Camera-type eye (tissue), 1 donor: ENCODE measurements at places on chromosomes 4 and X. TPM values are rescaled to one million over a fixed set of nuclear protein-coding genes. Genes with fewer than 3 reads are reported as not detected.

Gene RAB9B
- 18.5 TPM for total RNA-seq

Gene VMA21
- 83.3 TPM for total RNA-seq

Gene MAGEC1
- not detected for total RNA-seq

Gene SPATA18
- 6.3 TPM for total RNA-seq

Gene EIF4E
- 188 TPM for total RNA-seq

Gene HTN1
- total RNA-seq, result not detected

Gene NFXL1
- 24.3 TPM for total RNA-seq

Gene HTRA3
- total RNA-seq, result 44.8 TPM

Gene SPINK2
- not detected for total RNA-seq

Gene ZCCHC18
- total RNA-seq, result 8.0 TPM

Gene ARMCX1
- 73.6 TPM for total RNA-seq

Gene CCNA2
- 22.1 TPM for total RNA-seq

Gene SPANXD
- total RNA-seq, result not detected

Gene TLR1
- 9.6 TPM for total RNA-seq

Gene CFAP47
- total RNA-seq, result 8.7 TPM

Gene FAM9B
- total RNA-seq, result not detected

Gene CDKL2
- 8.1 TPM for total RNA-seq
